HFFc6 (cell line): ENCODE measurements at places on chromosomes 6 and 20. TPM values are rescaled to one million over a fixed set of nuclear protein-coding genes. Genes with fewer than 3 reads are reported as not detected.
A peak's percentile ranks its signal among the peaks of the same experiment; 100 is the strongest.

The ADGB gene
- not detected in 3 replicates for total RNA-seq

GRCh38 chr6:133040094-133040802 is 200.9 kb upstream of the EYA4 start:
- H3K4me1 ChIP-seq = no peaks in the 10 kb centered on the region
- no peaks in the 10 kb centered on the region for H3K27me3 ChIP-seq
- H3K4me3 ChIP-seq = no peak overlapping the region
- DNase-seq = no peak

DNA sequence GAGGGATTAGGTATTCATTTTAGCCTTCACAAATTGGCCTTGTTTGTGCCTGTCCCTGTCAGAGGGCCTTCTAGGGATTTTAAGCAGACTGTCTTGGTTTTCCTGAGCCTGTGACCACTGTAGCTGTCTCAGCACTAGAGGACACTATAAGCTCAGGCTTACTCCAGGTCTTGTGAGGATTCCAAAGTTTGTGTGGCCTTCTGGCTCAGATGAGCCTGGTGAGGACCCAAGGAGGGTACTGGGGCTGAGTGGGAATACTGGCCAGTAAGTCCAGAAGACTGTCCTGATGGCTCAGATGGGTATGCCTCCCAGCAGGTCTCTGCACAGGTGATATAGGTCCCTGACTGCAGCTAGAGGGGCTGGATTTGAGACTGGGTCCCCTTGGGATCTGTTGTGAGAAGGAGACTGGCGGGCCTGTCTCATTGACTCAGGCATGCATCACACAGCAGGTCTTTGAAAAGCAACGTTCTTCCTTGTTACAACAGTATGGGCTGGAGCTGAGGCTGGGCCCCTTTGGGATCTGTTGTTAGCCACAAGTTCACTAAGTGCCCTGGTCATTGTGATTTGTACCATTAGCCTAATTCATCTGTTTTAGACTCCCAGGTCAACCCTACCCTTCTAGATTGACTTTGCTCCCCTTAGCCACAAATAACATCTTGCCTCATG is 26.3 kb upstream of the TFB1M start:
- peaks cover 39% of the 10 kb centered on the region for H3K36me3 ChIP-seq
- peaks cover 30% of the 10 kb centered on the region for H3K4me1 ChIP-seq
- DNase-seq = peak; percentile 78

The BAG2 gene
- 25.5 to 28.9 TPM (median 27.2 TPM) in 3 replicates for total RNA-seq

GRCh38 chr6:154276810-154277628 is 79.6 kb downstream of the IPCEF1 start:
- no peak overlapping the region for H3K27ac ChIP-seq
- DNase-seq = no peak
- no peaks in the 10 kb centered on the region; the same call in 1 of the 2 replicates for H3K27me3 ChIP-seq
- H3K36me3 ChIP-seq = no peaks in the 10 kb centered on the region
- no peak overlapping the region for H3K4me3 ChIP-seq

DNA sequence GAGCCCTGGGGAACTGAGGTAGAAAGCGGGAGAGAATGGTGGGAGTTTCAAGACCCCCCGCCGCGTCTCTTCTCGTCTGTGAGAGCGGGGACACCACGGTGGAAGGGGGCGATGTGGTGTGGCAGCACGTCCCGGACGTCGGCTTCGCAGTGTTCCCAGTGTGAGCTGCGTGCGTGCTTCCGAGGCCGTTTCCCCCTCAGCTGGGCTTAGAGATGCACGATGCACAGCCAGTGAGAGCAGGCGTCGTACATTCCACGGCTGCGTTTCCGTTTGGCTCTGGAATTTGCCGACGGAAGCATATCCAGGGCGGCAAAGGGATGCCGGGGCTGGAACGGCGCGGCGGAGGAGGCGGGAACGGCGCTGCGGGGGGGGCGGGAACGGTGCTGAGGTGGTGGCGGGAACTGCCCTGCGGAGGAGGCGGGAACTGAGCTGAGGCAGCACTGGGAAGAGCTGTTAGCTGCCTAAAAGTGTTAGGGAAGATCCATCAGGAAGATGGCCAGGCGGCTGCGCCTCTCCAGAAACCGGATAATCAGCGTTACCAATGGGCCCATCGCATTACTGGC is 37.7 kb downstream of the KIF25 start:
- H3K36me3 ChIP-seq = no peaks in the 10 kb centered on the region
- H3K4me1 ChIP-seq = peaks cover 47% of the 10 kb centered on the region
- peak; percentile 13 for DNase-seq
- H3K27ac ChIP-seq = peak overlapping the region; percentile 87
- peak overlapping the region; percentile 94 for H3K4me3 ChIP-seq
- H3K27me3 ChIP-seq = no peaks in the 10 kb centered on the region

The SUMO4 gene
- total RNA-seq = 0.27 to 0.42 TPM (median 0.28 TPM) in 3 replicates

The ERVFRD-1 gene
- total RNA-seq = not detected in 3 replicates

GRCh38 chr6:111533087-111533784 is 50.2 kb upstream of the REV3L start:
- no peak overlapping the region for H3K27ac ChIP-seq
- no peak overlapping the region for H3K4me3 ChIP-seq
- H3K4me1 ChIP-seq = peaks cover 25% of the 10 kb centered on the region
- peaks cover 5% of the 10 kb centered on the region; the same call in 1 of the 2 replicates for H3K36me3 ChIP-seq
- no peak for DNase-seq
- no peaks in the 10 kb centered on the region for H3K27me3 ChIP-seq

The SLC32A1 gene
- total RNA-seq = not detected in 3 replicates

DNA sequence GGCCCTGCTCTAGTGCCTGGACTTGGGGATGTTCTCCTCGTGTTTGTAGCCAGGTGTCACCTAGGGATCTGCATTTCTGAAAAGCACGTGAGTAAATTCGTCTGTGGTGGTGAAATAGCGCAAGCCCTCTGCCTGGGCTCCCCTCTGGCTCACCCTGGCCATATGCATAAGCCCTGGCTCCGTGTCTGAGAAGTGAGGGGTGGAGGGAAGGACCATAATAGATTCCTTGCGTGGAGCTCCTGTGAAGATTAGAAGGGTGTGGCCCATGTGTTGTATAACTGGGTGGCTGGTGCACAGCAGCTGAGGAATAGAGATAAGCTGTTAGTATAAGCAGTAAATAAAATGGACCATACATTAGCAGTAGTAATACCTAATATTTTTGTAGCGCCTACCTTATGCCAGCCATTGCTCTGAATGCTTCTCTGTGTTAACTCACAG is 4.8 kb downstream of the BCAS1 start:
- H3K4me3 ChIP-seq = no peak overlapping the region
- no peak for DNase-seq
- H3K4me1 ChIP-seq = peaks cover 23% of the 10 kb centered on the region
- peaks cover 11% of the 10 kb centered on the region for H3K27me3 ChIP-seq
- no peaks in the 10 kb centered on the region for H3K36me3 ChIP-seq

- H3K4me3 ChIP-seq = no peak overlapping the region
- H3K27me3 ChIP-seq = peaks cover 5% of the 10 kb centered on the region; the same call in 1 of the 2 replicates
- no peak overlapping the region for H3K27ac ChIP-seq
- peaks cover 15% of the 10 kb centered on the region for H3K4me1 ChIP-seq
Measured at GRCh38 chr6:93423542-93423941, 4.2 kb upstream of the EPHA7 start.

The HMGCLL1 gene
- total RNA-seq = not detected in 3 replicates

DNA sequence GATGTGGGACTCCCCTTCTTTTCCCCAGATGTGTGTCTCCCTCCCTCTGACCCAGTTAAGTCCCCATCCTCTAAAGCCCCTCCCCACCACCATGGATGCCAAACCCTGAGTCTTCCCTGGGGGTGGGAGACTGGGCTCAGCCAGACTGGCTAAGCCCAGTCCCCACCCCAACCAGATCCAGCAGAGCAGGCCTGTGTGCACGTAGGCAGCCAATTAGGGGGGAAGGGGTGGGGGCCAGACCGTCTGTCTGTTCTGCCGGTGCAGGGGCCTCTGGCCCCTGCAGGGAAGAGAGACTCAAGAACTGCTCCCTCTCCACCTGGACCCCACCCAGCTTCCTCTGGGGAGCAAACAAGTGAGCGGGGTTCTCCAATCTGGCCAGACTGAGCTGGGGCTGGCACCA is 605 bp downstream of the COX4I2 start:
- DNase-seq = no peak
- no peaks in the 10 kb centered on the region for H3K4me1 ChIP-seq
- H3K4me3 ChIP-seq = no peak overlapping the region
